ENCODE measurements at places on chromosomes 16 and 17.

DNA sequence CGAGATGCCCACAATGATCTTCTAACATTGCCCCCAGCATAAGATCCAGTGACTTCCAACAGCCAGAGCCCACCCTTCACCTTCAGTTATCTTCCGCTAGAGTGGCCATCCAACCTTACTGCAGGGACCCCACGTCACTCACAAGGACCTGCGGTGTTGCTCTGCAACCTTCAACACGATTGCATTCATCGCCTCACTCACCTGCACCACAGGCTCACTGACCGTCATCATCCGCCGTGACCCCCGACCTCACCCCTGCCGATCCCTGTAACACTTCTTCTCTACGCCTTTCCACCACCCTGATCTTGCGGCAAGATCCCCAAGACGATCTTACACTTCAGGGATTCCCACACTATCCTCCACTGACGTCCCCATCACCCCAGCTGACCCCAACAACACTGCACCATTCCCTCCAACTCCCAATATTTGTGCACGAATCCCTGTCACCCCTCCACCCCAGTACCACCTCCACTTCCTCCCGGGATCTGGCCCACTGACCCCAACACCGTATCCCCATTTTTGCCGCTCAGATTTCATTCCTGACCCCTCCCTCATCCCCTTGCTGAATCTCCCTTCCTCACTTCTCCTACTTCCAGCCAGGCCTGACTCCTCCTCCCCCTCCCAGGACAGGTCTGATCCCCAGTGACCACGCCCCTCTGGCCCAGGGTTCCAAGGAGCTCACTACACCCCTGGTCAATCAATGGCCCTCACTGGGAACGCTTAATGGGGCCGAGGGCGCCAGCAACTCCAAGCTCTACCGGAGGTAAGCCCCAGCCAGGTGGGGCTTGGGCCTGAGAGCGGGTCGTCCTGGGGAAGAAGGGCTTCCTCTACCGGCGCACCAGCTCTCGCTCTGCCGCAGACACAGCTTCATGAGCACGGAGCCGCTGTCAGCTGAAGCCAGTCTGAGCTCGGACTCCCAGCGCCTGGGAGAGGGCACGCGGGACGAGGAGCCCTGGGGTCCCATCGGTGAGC lies 7.6 kb downstream of the RUNDC3A start:
- no peak for DNase-seq

- no peak for DNase-seq
Observed at GRCh38 chr17:36933512-36934143, 3.6 kb upstream of the LHX1 start.

- peak; percentile 45 for DNase-seq
Observed at GRCh38 chr16:48608871-48609651, 919 bp downstream of the N4BP1 start.

DNA sequence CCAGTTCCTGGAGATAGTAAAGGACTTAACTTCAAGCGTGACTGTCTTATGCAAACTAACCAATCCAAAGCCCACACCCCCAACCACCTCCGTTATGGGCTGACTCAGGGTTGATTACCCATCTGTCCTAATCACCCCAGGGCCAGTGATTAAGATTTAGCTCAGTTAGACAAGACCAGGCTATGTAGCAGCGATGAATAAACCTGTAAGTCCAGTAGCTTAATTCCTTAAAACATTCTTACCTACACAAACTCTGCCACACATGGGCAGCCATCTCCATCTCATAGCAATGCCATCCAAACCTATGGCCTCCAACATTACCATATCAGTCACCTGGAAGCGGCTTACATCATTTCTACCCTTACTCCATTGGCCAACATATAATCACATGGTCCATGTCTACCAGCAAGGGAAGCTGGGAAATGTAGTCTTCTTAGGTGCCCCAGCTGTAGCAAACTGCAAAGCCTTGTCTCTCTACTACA lies 266.7 kb downstream of the SHISA9 start:
- no peak for DNase-seq

DNA sequence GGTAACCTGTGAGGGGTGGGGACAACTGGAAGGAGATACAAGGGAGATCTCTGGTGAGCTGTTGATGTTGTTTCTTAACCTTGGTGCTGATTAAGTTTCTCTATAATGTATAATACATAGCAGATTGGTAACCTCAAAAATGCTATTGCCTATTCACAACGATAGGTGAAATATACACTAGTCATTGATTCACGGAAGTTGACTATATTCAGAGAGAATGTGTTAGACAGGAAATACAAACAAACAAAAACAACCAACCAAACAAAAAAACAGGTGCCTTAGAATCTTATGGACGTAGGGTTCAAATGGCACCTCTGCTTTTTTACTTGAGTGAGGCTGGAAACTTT lies 21.5 kb downstream of the HSD17B2 start:
- no peak for DNase-seq

GRCh38 chr16:66266436-66267291 lies 99.8 kb upstream of the CDH5 start:
- DNase-seq, result no peak

DNA sequence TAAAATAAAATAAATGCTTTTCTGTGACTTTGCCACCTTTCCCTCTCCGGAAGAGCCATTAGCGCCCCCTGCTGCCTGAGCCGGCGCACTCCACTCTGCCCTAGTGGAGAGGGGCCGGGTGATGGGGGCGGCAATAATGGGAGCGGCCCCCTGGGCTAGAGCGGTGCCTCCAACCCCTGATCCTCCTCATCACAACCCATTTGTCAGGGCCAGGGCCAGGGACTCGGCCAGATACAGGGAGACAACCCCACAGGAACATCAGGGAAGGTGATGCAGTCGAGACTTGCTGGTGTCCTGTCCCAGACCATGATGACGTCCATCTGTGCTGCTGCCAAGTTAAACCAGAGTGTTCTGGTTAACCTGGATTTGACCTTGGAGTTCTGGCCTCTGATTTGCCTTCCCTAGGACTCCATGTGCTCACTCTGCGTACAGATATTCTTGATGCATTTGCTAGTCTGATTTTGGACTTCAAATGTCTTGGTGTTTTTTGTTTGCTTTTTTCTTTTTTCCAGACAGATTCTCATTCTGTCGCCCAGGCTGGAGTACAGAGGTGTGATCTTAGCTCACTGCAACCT lies 46.1 kb upstream of the BPTF start:
- peak; percentile 57 for DNase-seq

- no peak for DNase-seq
Observed at GRCh38 chr17:61002316-61002736, 324.7 kb downstream of the BCAS3 start.

GRCh38 chr17:49353607-49354006 lies 8.4 kb downstream of the ZNF652 start:
- no peak for DNase-seq

DNA sequence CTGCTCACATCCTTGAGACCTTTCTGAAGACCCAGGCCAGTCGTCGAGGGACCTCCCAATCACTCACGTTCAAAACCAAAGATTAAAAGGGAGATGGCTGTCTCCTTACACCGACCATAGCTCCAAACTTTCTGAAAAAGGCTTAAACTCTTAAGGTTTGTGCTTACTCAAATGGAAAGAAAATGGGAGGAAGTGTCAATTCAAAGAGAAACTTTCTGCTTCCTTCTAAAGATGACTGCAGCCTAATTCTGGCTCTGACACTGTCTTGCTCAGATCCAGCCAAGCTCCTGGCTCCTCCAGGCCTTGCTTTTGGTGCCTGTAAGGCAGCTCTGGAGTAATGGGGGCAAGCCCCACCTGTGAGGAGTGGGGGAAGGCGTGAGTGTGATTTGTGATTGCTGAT lies 54.9 kb upstream of the WSB1 start:
- peak; percentile 44 for DNase-seq

DNA sequence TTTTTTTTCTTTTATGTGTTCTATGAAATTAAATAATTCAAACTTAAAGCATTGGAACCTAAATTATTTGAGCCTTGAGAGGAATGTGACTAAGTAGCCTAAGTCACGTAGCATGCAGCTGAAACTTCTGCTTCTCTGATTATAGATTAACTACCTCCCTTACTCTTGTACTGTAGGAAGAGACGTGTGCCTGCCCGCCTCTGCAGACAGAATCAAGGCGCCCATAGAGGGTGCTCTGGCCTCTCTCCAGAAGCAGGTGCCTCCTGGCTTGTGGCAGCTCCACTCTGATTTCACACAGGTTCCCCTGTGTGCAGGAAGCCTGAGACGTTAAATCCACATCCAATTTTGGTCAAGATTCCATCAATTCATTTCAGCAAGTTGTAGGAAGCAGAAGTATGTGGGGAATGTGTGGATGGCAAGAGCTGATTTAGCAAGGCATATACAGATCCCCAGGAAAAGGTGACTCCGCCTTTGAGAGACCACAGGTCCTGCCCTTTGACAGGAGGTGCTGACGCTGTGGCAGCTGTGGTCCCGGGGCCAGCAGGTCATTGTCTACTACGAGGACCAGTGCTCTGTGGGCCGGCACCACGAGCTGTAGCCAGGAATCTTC lies 1418.8 kb downstream of the CDH11 start:
- DNase-seq, result no peak

GRCh38 chr17:76500074-76500746 lies 1.0 kb downstream of the RHBDF2 start:
- DNase-seq, result peak; percentile 37
